ENCODE measurements at places on chromosomes 11 and 22.

- no peak for DNase-seq
Measured at GRCh38 chr22:10961043-10961860, 4566.7 kb upstream of the OR11H1 start.

GRCh38 chr11:66663741-66664296 is 13.9 kb downstream of the RBM4B start:
- no peak for DNase-seq

DNA sequence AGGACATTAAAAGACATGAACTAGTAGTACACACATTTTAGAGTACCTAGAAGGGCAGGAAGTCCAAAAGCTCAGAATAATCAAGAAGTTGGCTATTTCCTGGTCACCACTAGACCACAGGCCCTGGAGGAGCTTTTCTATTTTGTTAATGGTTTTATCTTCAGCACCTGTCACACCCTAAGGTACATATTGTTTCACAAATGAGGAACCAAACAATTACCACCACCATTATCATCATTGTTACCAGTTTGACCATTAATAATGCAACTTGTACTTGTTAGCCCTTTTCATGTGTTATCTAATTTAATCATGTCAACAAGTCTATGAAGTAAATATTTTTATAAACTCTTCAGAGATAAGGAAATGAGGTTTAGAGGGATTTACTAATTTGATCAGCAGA is 4.9 kb downstream of the MRPL48 start:
- DNase-seq, result no peak

DNA sequence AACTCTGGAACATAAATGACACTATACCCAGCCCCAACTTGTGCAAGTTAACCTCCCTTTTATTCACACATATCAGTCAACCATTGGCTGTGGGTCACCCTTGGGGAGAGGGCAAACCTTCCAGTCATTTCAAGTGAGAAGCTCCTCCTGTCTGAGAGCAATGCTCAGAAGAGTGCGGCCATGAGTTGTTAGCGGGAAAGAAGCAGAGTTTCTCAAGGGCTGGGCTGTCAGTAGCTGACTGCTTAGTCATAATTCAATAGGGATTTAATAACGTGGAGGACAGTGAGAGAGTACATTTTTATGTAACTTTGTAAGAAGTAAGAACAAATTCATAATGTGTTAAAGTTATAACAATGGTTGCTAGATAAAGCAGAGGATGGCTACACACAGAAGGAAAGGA is 5.1 kb downstream of the PATE2 start:
- DNase-seq, result no peak

GRCh38 chr22:23539135-23539838 is 40.8 kb downstream of the IGLL1 start:
- DNase-seq, result no peak

DNA sequence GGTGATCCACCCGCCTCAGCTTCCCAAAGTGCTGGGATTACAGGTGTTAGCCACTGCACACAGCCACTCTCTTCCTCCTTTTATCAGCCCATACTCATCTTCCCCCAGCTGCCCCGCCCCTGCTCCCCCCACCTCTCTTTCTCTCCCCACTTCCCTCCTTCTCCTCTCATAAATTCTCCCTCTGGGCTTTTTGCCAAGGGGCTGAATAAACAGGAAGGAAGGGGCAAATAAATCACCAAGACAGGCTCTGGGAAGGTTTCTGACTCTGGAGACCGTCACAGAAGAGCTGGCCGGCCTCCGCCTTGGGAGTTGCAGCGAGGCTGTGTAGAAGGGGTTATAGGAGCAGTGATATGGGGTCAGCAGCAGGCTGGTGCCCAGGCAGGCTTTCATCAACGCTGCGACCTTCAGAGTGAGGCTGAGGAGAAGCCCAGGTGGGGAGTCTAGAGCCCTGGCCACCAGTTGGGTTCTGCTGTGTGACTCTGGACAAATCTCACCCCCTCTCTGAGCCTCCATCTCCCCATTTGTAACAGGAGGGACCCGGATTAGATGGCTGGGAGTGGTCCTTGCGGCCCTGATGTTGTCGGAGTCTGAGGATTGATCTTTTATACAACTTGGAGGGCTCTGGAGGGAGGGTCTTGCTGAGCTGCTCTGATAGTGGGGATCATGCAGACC is 62.6 kb upstream of the RASD2 start:
- DNase-seq, result peak; percentile 96

- DNase-seq, result no peak
Measured at GRCh38 chr22:49266561-49267519, 560.8 kb downstream of the BRD1 start.

- no peak for DNase-seq
Measured at GRCh38 chr11:126482586-126483108, 127.2 kb downstream of the ST3GAL4 start.
